ENCODE measurements at places on chromosomes 13 and 19. TPM values are rescaled to one million over a fixed set of nuclear protein-coding genes. Genes with fewer than 3 reads are reported as not detected.
A peak's percentile ranks its signal among the peaks of the same experiment; 100 is the strongest.

The PMIS2 gene
- not detected for polyA plus RNA-seq

DNA sequence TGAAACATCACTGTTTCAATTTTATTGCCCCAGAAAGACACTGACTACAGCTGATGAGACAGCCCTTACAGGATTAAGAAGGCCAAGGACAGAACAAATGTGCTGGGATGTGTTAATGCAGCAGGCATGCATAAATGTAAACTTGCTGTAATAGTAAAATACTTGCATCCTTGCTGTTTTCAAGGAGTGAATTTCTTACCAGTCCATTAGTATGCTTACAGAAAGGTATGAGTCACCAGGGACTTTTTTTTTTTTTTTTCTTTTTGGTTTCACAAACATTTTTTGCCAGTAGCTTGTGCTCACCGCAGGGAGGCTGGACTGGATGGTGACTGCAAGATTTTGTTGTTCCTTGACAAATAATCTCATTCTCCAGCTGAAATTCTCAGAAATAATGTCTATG is 55.1 kb downstream of the GPR180 start:
- no peak for DNase-seq

GRCh38 chr19:16208064-16208759 is 10.5 kb downstream of the AP1M1 start:
- no peak for DNase-seq

GRCh38 chr13:106348075-106348840 is 187.2 kb downstream of the EFNB2 start:
- DNase-seq = peak; percentile 65

DNA sequence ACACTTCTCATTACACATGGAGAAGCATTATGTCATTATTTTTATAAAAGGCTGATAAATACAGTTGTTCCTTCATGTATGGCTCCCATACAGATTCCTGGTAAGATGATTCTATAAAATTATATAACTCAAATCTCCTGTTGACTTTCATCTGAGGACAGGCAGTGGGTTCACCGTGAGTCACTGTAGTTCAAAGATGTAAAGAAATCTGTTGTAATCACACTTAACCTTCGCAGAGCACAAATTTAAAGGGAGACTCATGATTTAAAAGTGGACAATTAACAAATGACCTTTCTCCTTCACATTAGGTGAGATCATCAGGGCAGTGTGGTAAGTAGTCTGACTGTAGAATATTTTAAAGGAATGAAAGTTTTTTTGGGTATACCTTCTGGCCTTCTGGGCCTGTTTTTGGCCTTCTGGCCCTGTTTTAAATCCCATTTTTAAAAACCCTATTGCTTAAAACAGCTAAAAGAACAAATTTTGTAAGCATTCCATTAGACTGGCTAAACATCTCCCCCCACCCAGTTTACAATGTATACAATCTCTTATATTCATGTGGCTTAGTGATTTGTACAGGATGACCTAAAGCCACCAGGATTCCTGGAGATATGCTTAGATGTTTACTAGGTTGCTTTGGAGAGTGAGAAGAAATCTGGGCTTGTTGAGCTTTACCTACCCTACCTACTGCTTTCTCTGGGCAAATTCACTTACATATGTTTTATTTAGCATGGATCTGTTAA is 171.2 kb downstream of the ITGBL1 start:
- DNase-seq = no peak
